ENCODE measurements at places on chromosomes 4 and X. TPM values are rescaled to one million over a fixed set of nuclear protein-coding genes. Genes with fewer than 3 reads are reported as not detected.

GRCh38 chrX:19625612-19626011, 110.3 kb upstream of the MAP3K15 start:
- no peak for DNase-seq

DNA sequence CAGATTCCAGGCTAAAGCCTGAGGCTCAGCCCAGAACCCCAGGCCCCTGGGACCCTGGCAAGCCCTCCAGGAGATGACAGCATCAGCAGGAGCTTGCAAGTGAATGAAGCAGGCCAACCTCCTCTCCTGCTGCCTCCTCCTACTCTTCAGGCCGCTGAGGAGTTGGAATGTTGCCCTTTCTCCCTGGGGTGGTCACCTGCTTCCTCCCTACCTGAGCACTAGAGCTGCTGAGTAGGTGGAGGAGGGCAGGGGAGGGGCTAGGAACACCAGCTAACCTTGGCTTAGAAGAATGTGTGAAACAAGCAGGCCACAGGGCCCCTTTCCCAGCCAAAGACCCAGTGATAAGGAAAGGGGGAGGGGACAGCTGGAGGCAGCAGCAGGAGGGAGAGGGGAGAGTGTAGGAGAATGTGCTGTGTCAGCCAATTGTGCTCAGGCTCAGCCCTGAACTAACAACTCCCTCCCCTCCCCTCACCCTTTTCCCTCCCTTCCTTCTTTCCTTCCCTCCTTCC, 58.0 kb downstream of the PJA1 start:
- no peak for DNase-seq

DNA sequence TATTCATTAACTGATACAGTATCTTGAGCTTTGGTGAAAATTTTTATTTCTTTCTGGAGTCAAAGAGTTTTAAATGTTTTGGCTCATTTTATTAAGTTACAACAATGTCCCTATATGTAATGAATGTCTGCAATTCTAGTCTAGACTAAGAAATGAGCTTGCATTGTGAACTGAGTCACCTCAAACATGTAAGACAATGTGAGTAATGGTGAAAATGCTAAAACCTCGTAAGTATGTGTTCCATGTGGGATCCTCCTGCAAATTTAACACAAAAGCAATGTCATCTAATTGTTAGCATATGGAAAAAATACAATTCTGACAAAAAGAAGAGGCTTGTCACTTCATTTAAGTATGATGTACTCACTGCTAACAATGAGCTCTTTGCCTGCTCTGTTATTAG, 480.5 kb upstream of the FSTL5 start:
- no peak for DNase-seq

- no peak for DNase-seq
These were observed 146.5 kb downstream of the RBM47 start for GRCh38 chr4:40482985-40483647.

GRCh38 chrX:151801980-151802379, 67.4 kb downstream of the CNGA2 start:
- DNase-seq: no peak

The CLDN22 gene
- not detected for total RNA-seq

The PDZD4 gene
- 16.9 TPM for total RNA-seq

Data from G401 (cell line).